ENCODE measurements at places on chromosomes 13 and 19.
A peak's percentile ranks its signal among the peaks of the same experiment; 100 is the strongest.

- no peak for DNase-seq
Measured at GRCh38 chr13:110344320-110344719, 37.2 kb downstream of the COL4A2 start.

- no peak for DNase-seq
Measured at GRCh38 chr19:34337739-34338138, 27.3 kb upstream of the GPI start.

DNA sequence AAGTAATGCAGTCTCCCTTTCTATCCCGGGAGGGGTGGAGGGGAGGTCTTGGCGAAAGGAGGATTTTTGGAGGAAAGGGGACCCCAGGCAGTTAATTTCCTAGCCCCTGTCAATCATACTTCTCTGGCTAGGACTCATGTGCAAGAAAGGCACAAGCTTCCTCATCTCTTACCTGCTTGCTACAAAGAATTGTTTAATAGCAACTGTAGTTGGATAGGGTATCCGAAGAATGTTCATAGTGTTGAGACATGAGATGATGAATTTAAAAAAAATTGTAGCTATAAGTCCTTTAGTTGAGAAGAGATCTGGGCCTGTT lies 525 bp downstream of the BORA start:
- no peak for DNase-seq

GRCh38 chr13:46173656-46174055 lies 8.3 kb downstream of the LCP1 start:
- no peak for DNase-seq

DNA sequence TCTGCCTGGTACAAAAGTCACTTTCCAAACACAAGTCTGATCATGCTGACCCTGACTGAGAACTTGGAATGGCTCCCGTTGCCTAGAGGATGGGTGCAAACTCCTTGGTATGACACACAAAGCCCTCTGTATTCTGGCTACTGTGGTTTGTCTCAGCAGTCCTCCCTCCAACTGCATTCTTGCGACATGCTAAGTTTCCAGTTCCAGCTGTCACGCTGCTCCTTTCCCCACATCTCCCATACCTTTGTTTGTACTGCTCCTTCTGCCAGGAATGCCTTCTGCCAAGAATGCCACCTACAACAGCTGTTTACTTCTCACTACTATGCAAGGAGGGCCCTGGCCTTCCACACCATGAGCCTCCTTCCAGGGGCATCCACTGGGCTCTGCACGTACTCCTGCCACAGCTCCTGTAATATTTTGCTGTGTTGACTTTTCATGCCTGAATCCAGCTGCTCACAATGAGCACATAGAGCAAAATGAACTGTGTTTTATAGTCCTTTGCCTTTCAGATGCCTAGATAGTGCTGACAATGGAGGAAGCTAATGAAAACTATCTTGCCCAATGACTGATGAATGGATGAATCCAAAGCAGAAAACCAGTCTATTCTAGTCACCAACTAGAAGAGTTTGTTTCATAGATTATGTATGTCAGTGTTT lies 543.7 kb downstream of the EFNB2 start:
- DNase-seq: no peak

DNA sequence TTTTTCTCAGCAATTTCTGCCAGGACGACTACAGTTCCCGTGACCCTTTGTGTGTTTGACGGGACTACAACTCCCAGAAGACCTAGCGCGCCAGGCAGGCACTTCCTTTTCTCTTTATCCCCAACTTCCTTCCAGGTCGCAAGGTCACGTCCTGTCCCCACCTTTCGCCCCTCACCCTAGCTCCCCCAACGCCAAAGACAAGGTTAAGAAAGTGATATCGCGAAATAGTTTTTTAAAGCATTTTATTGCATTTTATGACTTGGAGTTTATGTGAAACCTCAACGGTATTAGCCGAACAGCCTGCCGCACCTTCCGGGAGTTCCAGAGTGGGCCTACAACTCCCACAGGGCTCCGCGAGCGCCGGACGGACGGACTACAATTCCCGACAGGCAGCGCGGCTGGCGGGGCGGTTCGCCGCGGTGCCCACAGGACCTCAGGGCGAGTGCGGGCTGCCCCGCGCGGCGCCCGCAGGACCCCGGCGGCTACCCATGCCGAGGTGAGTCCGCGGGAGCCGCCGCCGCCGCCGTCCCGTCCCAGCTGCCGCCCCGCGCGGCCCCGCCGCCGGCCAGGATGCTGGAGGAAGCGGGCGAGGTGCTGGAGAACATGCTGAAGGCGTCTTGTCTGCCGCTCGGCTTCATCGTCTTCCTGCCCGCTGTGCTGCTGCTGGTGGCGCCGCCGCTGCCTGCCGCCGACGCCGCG lies at the start of gene NCLN:
TSS of gene NCLN (plus strand) at position 470 of the 699 bp plus-strand sequence. CDS start at position 571, 101 bp downstream.
- DNase-seq: peak; percentile 94

GRCh38 chr13:41827507-41828213 lies 133.2 kb downstream of the VWA8 start:
- no peak for DNase-seq

- no peak for DNase-seq
Measured at GRCh38 chr19:3995607-3996006, 10.3 kb upstream of the EEF2 start.

DNA sequence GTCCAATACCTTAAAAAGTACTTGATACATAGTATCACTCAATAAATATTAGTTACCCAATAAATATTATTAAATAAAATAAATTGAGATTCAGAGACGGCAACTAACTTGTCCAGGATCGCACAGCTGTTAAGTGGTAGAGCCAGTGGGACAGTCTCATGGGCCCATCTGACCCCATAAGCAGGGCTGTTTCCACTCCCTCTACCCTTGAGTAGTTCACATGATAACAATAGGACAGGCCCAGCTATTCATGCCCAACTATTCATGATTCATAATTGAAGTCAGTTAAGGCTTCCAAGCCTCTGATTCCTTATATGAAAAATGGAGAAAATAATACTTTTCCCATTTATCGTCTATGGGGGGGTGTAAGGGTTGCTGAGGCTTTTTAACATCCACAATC lies 78.2 kb downstream of the C13orf42 start:
- DNase-seq: no peak

- no peak for DNase-seq
Measured at GRCh38 chr13:112893570-112894422, 75.2 kb upstream of the MCF2L start.

DNA sequence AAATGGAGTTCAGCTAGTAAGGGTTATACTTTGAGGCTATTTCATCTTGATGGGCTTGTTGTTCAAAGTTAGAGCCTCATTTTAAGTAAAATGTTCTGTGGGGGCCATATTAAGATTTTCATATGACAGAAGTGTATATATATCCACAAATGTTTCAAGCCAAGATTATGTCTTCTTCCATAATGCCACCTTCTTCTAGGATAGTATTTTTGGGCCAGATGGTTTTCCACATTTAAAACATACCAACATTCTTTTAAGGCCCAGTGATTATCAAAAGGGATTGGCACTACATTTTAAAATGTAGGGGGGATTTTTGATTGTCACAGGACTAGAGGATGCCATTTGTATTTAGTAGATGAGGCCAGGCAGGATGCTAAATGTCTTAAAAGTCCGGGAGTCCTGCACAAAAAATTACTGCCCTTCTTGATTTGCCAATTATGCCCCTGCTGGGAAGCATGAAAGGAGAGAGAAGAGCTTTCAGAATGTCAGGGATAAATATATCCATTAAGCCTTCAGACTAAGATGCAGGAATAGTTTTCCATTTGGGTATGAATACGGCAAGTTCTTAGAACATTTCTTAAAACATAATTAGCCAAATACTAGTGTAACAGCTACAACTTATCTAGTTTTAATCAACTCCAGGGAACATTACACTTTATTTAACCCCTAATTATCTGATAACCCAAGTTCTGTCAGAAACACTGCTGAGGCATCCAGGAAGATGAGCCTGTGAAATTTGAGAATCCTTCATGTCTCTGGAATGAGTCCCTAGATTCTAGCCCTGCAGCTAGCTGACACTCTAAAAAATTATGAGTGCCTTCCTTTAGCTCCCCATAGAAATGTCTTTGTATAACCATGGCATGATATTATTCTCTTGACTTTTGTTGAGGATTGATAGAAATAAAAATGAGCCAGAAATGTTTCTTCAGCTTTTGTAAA lies 34.0 kb downstream of the ITM2B start:
- no peak for DNase-seq
